ENCODE measurements at places on chromosomes 5 and 9. TPM values are rescaled to one million over a fixed set of nuclear protein-coding genes. Genes with fewer than 3 reads are reported as not detected.

The AQP7 gene
- not detected for total RNA-seq

DNA sequence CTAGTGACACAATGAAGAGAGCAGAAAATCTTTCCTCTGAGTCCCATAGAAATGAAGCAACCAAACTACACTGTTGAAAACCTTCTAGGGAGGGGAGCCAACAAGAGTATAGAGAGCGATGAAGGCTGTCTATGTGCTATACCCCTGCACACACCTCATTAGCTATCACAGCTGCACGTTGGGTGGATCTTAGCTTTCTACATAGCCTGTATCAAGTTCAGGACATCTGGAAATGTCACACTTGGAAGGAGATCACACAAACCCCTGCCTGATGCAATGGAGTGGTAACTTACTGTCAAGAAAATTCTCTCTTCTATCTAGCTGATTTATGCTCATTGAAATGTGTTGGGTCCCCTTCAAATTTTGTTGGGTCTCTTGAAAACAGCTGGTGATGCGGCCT, 127.0 kb upstream of the NTRK2 start:
- no peak overlapping the region for H3K27ac ChIP-seq
- DNase-seq = no peak
- no peak overlapping the region for H3K4me3 ChIP-seq

GRCh38 chr9:113800276-113800675, 75.8 kb upstream of the ZNF618 start:
- DNase-seq = no peak
- no peaks in the 10 kb centered on the region for H3K27me3 ChIP-seq
- H3K27ac ChIP-seq = no peak overlapping the region
- no peaks in the 10 kb centered on the region for H3K36me3 ChIP-seq
- no peaks in the 10 kb centered on the region for H3K4me1 ChIP-seq

The NIPBL gene
- 18.9 TPM for total RNA-seq

DNA sequence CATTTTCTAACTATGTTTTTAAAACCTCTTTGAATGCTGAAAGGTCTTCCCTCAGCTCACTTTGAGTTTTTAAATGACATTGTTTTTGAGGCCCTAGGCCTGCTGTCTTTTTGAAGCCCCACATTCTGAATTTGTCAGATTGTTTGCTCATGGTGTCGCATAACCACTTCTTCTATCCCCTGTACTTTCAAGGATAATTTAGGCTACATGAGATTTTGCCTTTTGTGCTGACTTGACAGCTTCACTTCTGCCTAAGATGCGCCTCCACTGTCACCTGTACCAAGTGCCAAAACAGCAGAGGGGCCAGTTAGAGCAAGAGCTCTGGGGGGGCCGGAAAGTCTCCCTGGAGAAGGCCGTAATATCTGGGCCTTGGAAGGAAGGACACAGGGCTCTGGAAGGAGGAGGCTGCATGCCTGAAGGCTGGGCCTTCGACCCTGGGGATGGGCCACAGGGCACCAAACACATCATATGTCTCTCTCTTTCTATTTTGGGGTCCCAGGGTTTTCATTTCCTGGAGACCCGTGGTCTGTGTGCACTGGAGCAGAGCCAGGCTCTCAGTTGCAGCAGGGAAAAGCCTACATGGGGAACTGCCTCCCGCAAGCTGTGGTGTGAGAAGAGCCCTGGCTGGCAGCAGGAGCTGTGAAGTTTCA, 49.1 kb downstream of the NDST1 start:
- no peak overlapping the region for H3K27ac ChIP-seq
- peaks cover 8% of the 10 kb centered on the region for H3K4me1 ChIP-seq
- no peaks in the 10 kb centered on the region for H3K27me3 ChIP-seq

DNA sequence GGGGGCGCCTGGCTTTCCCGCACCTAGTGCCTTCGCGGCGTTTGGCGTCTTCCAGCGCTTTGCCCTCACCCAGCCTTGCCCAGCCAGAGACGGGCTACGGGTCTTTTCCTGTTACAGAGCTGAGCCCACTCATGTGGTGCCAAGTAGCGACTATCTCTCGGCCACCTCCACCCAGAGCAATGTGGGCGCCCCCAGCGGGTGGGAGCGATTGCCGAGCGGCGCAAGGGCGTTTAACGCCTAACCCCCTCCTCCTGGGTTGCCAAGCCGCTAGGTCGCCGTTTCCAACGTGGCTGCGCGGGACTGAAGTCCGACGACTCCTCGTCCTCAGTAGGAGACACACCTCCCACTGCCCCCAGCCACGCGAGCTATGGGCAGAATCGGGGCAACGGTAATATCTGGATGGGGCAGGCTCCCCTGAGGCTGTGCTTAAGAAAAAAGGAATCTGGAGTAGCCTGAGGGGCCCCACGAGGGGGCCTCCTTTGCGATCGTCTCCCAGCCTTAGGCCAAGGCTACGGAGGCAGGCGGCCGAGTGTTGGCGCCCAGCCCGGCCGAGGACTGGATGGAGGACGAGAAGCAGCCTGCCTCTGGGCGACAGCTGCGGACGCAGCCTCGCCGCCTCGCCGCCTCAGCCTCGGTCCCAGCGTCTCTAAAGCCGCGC, 5.8 kb downstream of the TLX3 start:
- no peaks in the 10 kb centered on the region for H3K36me3 ChIP-seq
- H3K4me1 ChIP-seq = peaks cover 8% of the 10 kb centered on the region
- DNase-seq = no peak
- H3K4me3 ChIP-seq = no peak overlapping the region

The CDH10 gene
- total RNA-seq = not detected

DNA sequence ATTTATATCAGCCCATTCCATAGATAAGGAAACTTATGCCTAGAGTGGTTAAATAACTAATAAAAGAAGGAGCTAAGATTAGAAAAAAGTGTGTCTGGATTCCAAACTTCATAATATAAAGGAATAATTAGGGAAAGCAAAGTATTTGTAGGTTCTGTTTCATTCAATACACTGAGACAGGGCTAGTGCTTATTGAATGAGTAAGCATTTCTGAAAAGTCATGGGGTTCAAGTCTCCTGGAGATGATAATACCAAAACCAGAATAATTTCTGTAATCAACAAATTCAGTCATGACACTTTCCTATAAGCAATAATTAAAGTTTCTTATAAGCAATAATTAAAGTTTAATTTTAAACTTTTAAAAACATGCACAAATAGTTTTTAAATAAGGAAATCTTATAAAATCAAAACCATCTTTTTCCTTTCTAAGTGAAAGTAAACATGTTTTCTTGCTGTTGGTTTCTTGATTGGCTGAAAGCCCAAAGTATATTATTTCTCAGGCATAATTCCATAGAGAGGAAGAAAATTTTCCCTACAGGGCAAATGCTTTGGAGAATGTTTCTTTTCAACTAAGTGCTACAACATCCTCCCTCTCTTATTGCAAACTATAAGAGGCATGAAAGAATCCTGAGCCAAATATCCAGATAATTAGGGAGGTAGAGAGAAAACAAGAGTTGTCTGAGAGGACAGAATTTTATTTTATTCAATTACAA, 510.2 kb downstream of the PRELID2 start:
- no peak overlapping the region for H3K4me3 ChIP-seq
- no peaks in the 10 kb centered on the region for H3K4me1 ChIP-seq
- H3K36me3 ChIP-seq = no peaks in the 10 kb centered on the region
- no peak overlapping the region for H3K27ac ChIP-seq
- no peak for DNase-seq
- H3K27me3 ChIP-seq = no peaks in the 10 kb centered on the region

GRCh38 chr5:77374686-77375085, 117.4 kb downstream of the WDR41 start:
- no peak overlapping the region for H3K27ac ChIP-seq
- no peaks in the 10 kb centered on the region for H3K36me3 ChIP-seq
- DNase-seq = no peak
- H3K4me3 ChIP-seq = no peak overlapping the region

GRCh38 chr5:143225511-143225910, 178.0 kb downstream of the NR3C1 start:
- DNase-seq = no peak
- no peak overlapping the region for H3K4me3 ChIP-seq
- no peaks in the 10 kb centered on the region for H3K27me3 ChIP-seq
- H3K36me3 ChIP-seq = no peaks in the 10 kb centered on the region

The INSL6 gene
- not detected for total RNA-seq

DNA sequence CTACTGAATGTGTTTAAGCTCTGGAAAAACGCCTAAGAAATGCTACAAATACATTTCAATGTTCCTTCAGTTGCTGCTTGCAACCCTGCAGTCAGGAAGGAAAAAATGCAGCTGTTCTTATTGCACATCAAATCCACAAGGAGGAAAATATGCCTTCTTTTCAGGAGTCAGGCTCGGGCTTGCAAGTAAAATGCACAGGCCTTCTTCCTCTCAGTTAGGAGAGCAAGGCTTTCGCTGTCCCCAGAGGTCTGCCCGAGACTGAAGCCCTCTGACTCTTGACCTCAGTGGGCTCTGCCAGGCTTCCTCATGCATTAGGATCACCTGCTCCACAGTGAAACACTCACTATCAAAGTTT, 899 bp upstream of the SHC3 start:
- peak overlapping the region; percentile 80 for H3K27ac ChIP-seq
- no peaks in the 10 kb centered on the region for H3K36me3 ChIP-seq
- H3K4me3 ChIP-seq = peak overlapping the region; percentile 27
- DNase-seq = no peak

The HAPLN1 gene
- total RNA-seq = 1.2 TPM

GRCh38 chr5:8062521-8062920, 193.6 kb downstream of the MTRR start:
- H3K4me1 ChIP-seq = no peaks in the 10 kb centered on the region
- peaks cover 4% of the 10 kb centered on the region for H3K27me3 ChIP-seq
- no peak for DNase-seq
- no peaks in the 10 kb centered on the region for H3K36me3 ChIP-seq
- no peak overlapping the region for H3K27ac ChIP-seq

GRCh38 chr5:140548791-140549190, 1.3 kb downstream of the EIF4EBP3 start:
- no peak for DNase-seq
- H3K27me3 ChIP-seq = no peaks in the 10 kb centered on the region
- H3K36me3 ChIP-seq = peaks cover 71% of the 10 kb centered on the region
- H3K4me1 ChIP-seq = peaks cover 15% of the 10 kb centered on the region
- H3K4me3 ChIP-seq = no peak overlapping the region

- H3K4me3 ChIP-seq = no peak overlapping the region
- no peaks in the 10 kb centered on the region for H3K27me3 ChIP-seq
- H3K36me3 ChIP-seq = no peaks in the 10 kb centered on the region
- H3K4me1 ChIP-seq = peaks cover 13% of the 10 kb centered on the region
These were observed 448.4 kb upstream of the ZNF608 start for GRCh38 chr5:125194883-125195282.

DNA sequence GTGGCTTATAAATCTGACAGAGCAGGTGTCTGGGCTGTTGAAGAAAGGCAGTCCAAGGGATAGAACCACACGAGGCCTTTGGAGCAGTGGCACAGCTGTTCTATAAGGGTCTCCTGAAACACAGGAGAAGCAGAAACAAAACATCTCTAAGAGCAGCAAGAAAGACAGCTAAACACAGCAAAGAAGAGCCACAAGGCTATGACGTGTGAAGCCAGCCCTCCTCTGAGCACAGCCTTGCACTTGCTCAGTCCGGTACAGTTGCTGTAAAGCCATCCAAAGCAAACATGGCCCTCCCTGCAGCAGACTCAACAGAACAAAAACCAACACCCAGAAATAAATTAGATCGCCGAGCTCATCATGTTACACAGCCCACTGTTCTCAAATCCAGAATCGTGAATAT, 2.6 kb upstream of the GZMK start:
- H3K27ac ChIP-seq = no peak overlapping the region
- no peaks in the 10 kb centered on the region for H3K27me3 ChIP-seq
- no peak for DNase-seq
- no peak overlapping the region for H3K4me3 ChIP-seq

DNA sequence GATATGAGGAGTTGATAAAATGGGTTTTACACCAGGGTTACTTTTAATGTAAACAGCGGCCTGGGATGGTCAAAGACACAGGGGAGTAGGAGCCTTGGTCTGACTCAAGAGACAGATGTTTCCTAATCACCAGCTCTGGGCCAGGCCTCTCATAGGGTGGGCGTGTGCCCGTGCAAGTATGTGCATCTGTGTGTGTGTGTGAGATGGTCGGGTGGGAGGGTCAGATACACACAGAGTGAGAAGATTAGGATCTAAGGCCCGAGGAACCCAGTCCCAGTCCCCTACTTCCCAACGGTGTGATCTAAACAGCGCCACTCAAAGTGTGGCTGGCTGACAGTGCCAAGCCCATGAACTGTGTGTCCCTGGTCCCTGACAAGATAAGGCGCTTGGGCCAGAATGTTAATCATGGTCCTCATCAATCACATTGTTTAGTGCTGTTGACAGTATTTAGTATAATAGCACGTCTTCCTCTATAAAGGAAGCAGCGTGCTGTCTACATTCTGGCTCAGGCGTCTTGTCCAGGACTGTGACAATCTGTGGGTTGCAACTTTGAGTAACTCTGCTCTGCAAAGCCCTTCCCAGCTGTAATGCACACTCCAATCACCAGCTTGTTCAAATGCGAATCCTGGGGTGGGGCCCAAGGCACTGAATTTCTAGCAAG, 173.7 kb downstream of the DAB2IP start:
- DNase-seq = peak; percentile 16
- H3K27ac ChIP-seq = no peak overlapping the region
- H3K36me3 ChIP-seq = no peaks in the 10 kb centered on the region
- H3K27me3 ChIP-seq = no peaks in the 10 kb centered on the region

DNA sequence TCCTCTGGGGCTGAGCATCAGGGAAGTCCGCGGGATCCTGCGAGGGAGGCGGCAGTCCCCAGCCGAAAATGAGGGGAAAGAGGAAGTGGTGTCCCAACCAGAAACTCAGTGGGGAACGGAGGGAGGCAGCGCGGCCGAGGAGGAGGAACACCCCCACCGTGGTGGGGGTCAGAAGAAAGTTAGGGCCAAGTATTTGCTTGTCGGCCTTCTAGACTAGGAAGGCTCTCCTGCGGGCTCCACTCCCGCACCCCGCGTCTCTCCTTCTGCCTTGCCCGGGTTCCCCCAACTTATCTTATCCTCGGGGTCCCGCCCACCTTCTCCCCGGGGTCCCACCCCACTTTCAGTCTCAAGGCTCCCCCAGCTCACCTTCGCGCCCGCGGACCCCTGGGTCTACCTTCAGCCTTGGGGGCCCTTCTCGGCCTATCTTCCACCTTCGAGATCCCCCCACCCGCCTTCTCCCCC, 557 bp upstream of the PHF2 start:
- peaks cover 21% of the 10 kb centered on the region for H3K4me1 ChIP-seq
- H3K4me3 ChIP-seq = peak overlapping the region; percentile 79
- H3K36me3 ChIP-seq = no peaks in the 10 kb centered on the region
- H3K27ac ChIP-seq = peak overlapping the region; percentile 52
- H3K27me3 ChIP-seq = no peaks in the 10 kb centered on the region
- peak; percentile 43 for DNase-seq

DNA sequence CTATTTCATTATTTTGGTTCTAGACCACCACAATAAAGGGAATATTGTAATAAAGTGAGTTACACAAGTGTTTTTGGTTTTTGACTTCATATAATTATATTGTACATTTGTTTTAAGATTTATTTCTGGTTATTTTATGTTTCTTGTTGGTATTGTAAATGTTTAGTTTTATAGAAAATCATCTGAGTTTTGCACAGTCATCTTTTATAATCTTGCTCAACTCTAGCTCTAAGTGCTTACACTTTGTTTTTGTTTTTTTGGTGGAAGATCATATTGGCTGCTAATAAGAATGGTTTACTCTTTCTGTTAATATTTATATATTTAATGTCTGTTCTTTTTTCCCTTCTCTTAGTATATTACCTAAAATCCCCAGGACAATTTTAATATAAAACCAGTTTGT, 135.0 kb downstream of the CNTLN start:
- H3K4me1 ChIP-seq = no peaks in the 10 kb centered on the region
- no peak for DNase-seq
- no peaks in the 10 kb centered on the region for H3K27me3 ChIP-seq
- no peak overlapping the region for H3K27ac ChIP-seq

The LCN15 gene
- not detected for total RNA-seq

Measured in SJSA1 (cell line).